ENCODE measurements at places on chromosomes 13 and 19.

GRCh38 chr13:77507931-77508776, 27.4 kb upstream of the SCEL start:
- DNase-seq, result no peak

DNA sequence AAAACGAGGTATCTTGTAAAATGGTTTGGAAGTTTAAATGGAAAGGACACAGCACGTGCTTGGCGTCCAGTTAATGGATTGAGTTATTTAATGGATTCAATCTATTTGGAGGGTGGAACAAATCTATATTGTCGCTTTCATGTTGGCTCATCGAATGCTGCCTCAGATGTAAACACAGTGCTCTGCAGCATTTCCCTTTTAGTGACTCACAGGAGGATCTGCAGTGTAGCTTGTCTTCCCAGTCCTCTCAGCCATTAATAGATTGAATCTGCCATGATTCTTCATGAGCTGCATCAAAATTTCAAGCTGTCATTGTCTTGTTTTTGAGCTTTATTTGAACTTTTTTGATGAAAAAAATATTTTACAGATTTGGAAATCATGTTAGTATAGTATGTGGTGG, 44.7 kb downstream of the DHRS12 start:
- DNase-seq, result no peak

- no peak for DNase-seq
These were observed 23.2 kb upstream of the MAB21L1 start for GRCh38 chr13:35499676-35500075.

GRCh38 chr13:99870541-99870940, 101.0 kb downstream of the ZIC5 start:
- DNase-seq, result no peak

- no peak for DNase-seq
These were observed 525.8 kb downstream of the MYO16 start for GRCh38 chr13:109154966-109155761.

GRCh38 chr13:54733639-54734038, 1705.0 kb downstream of the OLFM4 start:
- DNase-seq, result no peak

DNA sequence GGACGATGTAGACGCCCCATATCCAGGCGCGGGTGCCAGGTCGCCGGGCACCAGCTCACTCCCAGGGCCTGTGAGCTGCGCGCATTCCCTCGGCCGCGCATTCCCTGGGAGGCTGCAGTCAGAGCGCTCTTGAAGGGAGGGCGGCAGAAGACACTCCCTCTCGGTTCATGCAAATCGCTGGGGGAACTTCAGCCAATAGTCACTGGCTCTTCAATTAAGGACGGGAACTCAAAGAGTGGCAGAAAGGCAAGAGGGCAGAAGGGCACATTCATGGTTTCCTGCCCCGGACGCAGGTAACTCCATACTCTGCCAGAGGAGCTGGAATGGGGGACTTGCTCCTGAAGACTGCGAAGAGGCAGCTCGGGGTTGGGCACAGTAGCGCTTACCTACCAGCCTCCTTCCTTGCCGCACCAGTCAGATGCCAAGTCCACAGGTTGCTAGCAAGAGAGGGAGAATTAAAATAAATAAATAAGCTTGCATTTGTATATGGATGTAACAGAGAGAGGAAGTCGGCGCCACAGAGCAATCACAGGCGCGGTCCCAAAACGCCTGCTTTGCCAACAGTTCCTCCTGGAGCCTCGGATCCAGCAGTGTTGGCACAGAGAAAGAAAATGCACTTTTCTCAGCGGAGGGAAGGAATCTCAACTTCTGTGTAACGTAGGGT, 459 bp downstream of the PCDH20 start:
- no peak for DNase-seq

DNA sequence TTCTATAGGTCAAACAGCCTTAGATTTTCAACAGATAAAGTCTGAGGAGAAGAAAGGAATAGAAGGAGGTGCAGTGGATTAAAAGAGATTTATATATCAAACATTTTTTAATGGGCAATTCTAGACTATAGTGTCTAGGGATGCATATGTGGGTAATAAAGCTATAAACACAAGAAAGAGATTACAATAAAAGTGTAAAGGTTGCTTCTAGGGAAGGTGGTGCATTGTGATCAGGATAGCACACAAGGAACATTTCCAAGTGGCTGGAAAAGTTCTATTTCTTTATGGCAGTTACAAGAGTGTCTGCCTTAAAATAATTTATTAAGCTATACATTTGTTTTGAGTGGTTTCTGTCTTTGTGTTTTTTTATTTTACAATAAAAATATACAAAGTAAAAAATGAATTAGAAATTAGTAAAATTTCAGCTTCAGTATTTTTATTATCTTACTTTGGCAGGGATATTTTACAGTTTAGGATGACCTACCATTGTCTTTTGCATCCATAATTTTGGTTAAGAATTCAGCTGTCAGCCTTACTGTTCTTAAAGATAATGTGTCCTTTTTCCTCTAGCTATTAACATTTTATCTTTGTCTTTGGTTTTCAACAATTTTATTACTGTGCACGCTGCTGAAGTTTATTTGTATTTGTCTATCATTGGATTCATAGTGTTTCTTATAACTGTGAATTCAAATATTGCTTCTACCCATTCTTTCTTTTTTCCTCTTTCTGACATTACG, 221.8 kb downstream of the LACC1 start:
- DNase-seq, result no peak

DNA sequence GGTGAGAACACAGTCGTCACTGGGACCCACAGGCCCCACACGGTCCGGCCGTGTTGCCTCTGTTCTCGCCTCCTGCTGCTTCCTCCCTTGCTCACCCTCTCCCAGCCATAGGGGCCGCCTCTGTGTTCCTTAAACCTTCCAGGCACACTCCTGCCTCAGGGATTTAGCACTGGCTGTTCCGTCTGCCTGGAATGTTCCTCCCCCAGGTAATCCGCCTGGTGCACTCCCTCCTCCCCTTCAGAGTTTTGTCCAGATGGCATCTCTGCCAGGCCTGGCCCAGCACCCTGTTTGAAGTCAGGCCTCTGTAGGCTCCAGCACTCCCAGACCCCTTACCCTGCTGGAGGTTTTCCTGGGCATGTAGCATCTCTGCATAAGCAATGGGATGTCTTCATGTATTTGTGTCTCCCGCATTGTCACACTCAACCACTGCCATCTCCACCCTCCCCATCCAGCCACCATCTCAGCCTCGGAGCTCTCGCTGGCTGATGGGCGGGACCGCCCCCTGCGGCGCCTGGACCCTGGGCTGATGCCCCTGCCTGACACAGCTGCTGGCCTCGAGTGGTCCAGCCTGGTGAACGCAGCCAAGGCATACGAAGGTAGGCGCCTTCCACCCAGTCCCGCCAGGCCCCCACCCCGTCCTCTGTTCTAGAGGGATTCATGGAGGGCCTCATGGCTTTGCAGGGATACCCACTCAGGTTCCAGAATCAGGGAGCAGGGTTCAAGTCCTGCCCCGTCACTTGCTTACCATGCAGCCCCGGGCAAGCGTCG, 25.9 kb downstream of the DPF1 start:
- no peak for DNase-seq

GRCh38 chr13:80633251-80633650, 292.3 kb upstream of the SPRY2 start:
- DNase-seq, result no peak

- no peak for DNase-seq
These were observed 80.3 kb downstream of the RYR1 start for GRCh38 chr19:38513762-38514167.

DNA sequence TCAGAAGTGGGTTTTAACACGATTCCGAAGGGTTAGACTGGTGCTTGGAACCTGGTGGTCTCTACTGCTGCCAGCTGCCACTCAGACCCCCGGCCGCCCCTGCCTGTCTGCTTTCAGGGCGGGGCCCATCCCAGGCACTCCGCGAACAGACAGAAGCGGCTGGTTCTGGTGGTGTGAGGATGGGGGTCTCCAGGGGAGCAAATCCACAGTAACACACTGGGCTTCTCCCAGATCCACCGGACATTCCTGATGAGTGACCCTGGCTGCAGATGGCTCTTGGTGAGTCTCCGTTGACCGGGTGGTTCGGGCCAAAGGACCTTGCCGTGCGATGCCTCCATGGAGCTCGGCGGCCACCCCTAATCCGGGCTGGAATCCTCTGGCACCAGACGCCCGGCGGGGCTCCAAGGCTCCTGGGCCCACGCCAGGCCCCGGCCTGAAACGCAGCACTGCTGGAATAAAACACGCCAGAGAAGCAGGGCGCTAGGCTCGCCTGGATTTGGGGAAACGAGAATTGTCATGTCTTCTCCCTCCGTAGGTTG, 2.1 kb upstream of the PTBP1 start:
- DNase-seq, result no peak

- DNase-seq, result no peak
These were observed 15.6 kb upstream of the LHFPL6 start for GRCh38 chr13:39618561-39618960.

GRCh38 chr13:49980266-49980665, 16.6 kb upstream of the TRIM13 start:
- no peak for DNase-seq

GRCh38 chr19:29810504-29810871, 1.3 kb upstream of the CCNE1 start:
- no peak for DNase-seq

DNA sequence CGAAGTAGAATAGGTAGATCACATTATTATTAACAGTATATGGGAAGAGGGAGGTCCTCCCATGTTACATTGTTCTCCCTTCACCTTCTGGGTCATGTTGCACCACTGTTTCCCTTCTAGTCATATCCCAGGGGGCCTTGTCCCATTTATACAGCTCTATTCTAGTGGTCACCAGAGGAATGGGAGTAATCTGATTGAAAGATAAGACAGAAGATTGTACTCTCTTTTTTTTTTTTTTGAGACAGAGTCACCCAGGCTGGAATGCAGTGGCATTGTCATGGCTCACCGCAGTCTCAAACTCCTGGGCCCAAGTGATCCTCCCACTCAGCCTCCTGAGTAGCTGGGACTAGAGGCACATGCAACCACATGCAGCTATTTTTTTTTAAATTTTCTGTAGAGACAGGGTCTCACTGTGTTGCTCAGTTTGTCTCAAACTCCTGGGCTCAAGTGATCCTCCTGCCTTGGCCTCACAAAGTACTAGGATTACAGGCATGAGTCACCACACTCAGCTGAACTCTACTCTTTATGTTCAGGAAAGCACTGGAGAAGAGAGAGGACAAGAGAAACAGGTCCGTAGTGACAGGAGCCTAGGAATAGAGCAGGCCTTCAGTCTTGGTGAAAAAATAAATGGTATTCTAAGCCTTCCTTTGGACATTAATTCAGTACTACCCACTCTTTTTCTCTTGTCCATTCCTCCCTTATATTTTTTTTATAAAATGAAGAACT, 4.3 kb upstream of the ZNF529 start:
- DNase-seq, result no peak

Measured in activated CD4-positive, alpha-beta T cell treated with anti-CD3 and anti-CD28 coated beads, Interleukin-2, amount 50 U/mL, for 1 hour (primary cell).